GM23248 (cell line): ENCODE measurements at places on chromosomes 11 and 22.

DNA sequence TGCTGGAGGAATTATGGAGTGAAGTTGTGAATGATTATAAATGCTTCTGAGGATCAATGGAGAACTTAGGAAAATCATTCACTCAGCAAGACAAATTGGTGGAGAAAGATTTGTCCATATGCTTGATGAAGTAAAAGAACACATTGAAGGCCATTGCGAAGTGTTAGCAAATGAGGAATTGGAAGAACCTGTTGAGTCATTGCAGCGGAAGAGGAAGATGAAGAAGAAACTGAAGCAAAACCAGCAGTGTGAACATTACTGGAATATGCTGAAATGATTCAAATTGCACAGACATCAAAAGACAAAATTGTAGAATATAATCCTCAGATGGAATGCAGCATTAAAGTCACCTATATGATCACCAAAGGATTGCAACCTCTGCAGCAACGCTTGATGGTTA, 168.1 kb downstream of the ADAMTS15 start:
- DNase-seq, result no peak

DNA sequence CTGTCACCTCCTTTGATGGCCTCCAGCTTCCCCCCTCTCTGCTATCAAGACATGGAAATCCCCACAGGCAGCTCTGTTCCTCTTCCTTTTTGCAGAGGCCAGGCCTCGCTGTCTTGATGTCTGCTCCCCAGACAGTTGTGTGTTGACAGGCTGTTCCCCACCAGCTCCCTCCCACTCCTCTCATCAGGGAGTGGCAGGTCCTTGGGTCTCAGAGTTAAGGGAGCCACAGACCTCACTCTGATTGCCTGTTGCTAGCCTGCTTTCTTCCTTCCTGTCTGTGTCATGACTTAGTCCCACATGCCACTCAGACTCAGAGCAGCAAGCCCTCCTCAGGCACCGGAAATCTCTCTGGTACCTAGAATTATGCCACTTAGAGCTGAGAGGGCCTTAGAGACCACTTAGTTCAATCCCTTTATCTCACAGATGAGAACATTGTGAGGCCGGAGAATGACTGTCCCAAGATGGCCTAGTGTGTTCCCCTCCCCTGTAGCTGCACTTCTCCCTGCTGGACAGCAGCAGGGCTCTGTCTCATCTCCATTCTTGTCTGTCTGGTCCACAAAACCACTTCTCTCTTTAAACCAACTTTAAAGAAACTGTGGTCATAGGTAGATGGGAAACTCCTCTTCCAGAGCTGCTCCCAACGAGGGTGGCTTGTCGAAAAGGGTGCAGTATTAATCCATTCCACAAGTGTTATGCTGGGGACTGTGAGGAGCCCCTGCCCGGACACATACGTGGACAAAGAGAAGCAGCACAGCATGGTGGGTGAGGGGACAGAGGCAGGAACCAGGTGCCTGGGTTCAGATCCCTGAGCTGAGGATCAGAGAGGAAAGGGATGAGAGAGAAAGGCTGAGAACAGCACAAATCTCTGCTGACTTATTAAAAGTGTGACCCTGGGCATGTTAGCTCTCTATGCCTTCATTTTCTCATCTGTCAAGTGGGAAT, 4.2 kb downstream of the AMPD3 start:
- DNase-seq, result no peak

DNA sequence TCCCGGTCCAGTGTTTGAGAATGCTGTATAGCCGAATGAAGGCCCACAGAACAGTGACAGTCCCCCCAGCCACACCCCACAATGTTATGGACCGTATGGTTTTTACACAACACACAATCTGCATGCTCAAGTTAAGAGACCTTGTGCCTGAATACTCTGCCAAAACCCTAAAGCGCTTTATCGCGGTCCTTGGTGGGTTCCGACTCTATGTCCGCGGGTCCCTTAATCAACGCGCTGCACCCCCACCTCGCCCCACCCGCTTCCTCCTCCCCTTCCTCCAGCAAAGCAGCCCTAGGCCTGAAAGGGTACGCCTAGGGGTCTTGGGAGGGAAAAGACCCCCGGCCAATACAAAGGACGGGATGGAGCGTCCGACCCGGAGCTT, 442 bp downstream of the COPB1 start:
- peak; percentile 58 for DNase-seq

- peak; percentile 81 for DNase-seq
Measured at GRCh38 chr22:29030618-29031226, 30.9 kb downstream of the C22orf31 start.

GRCh38 chr22:26406118-26406517, 22.9 kb upstream of the ASPHD2 start:
- peak; percentile 32 for DNase-seq

- peak; percentile 18 for DNase-seq
Measured at GRCh38 chr22:39090426-39091064, 6.5 kb upstream of the APOBEC3H start.

GRCh38 chr11:126426106-126426505, 70.6 kb downstream of the ST3GAL4 start:
- DNase-seq, result no peak

- DNase-seq, result no peak
Measured at GRCh38 chr11:63847363-63847762, 8.5 kb downstream of the MARK2 start.

- peak; percentile 95 for DNase-seq
Measured at GRCh38 chr11:130042093-130042591, 27.6 kb upstream of the APLP2 start.
